ENCODE measurements at places on chromosomes 2 and 18. TPM values are rescaled to one million over a fixed set of nuclear protein-coding genes. Genes with fewer than 3 reads are reported as not detected.

SULT1C4 gene
- 0.33 TPM for total RNA-seq

CMPK2 gene
- 11.0 TPM for total RNA-seq

ZBTB7C gene
- 0.41 TPM for total RNA-seq

DAPL1 gene
- total RNA-seq: not detected

RFTN2 gene
- 16.4 TPM for total RNA-seq

DUSP2 gene
- 1.4 TPM for total RNA-seq

CYP26B1 gene
- 2.5 TPM for total RNA-seq

RBM45 gene
- 27.1 TPM for total RNA-seq

UGP2 gene
- 119 TPM for total RNA-seq

CCT7 gene
- 195 TPM for total RNA-seq

TMEM37 gene
- total RNA-seq: not detected

STRADB gene
- total RNA-seq: 57.6 TPM

CD302 gene
- 23.0 TPM for total RNA-seq

COL3A1 gene
- total RNA-seq: 14,045 TPM

MTX2 gene
- 18.3 TPM for total RNA-seq

DCDC2C gene
- not detected for total RNA-seq

RAB17 gene
- total RNA-seq: 0.54 TPM

FBXO11 gene
- total RNA-seq: 96.2 TPM

FBLN7 gene
- 3.2 TPM for total RNA-seq

ABHD1 gene
- total RNA-seq: 0.09 TPM
